ENCODE measurements at places on chromosomes 7 and 10.

GRCh38 chr10:132616170-132616995 is 78.8 kb downstream of the INPP5A start:
- peak; percentile 42 for DNase-seq

DNA sequence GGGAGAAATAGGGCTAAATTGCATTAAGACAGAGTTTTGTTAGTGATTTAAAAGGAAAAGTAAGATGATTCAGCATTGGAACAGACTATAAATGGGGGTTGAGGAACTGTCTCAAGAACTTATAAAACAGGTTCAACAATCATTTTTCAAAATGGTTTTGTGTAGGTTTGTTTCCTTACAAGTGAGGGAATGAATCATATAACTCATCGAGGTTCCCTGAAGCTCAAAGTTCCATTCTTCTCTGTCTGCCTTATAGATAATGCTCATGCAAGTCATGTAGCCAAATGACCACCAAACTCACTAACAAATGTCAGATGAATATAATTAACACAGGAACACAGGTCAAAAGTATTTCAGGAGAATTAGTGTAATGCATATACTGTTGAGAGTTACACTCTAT is 27.7 kb downstream of the ADAM22 start:
- DNase-seq = no peak

DNA sequence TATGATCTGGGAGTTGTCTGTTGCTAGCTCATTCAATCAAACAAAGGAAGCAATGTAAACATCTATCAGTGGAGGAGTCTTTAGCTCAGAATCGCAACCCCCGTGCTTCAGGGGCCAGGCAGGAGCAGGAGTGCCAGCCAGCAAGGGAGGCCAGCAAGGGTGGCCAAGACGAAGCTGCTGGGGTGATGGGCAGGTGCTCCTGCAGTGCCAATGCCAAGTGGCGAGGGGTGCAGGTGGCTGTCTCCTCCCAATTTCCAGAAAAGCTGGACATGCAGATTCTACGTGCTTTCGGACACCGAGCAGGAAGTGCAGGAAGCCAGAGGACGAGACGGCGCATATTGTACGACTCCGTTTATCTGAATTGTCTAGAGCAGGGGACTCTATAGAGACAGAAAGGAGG is 48.1 kb upstream of the EBF3 start:
- DNase-seq = no peak

DNA sequence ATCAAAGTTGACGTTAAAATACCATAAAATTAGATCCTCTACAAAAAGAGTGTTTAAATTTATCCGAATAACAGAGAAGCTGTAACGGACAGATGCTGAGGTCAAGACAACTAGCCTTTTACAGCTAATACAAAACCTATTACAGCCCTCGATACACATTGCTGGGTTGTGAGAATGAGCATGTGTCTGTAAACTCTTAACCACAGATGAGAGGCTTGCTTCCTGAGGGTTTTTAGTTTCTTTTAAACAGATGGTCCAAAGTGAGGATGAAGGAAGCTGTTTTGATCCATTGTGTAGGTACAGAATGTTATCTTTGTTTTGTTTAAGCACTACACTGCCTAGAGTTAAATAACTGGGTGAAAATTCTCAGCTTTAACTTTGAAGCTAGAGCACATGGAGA is 578.2 kb downstream of the PARD3 start:
- no peak for DNase-seq

DNA sequence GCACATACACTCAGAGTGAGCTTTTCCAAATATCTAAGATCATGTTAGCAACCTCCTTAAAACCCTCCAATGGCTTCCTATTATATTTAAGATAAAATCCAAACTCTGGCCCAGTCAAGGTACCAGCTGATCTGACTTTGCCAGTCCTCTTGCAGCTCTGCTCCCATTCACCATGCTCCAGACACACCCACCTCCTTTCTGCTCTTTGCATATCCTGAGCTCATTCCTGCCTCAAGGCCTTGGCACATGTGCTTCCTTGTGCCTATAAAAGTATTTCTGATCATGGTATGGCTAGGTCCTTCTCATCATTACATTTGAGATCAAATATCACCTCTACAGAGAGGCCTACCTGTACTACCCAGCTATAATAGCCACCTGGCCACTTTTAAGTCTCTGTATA is 27.5 kb downstream of the XPNPEP1 start:
- no peak for DNase-seq

- no peak for DNase-seq
Observed at GRCh38 chr10:51900180-51900579, 200.8 kb upstream of the CSTF2T start.

DNA sequence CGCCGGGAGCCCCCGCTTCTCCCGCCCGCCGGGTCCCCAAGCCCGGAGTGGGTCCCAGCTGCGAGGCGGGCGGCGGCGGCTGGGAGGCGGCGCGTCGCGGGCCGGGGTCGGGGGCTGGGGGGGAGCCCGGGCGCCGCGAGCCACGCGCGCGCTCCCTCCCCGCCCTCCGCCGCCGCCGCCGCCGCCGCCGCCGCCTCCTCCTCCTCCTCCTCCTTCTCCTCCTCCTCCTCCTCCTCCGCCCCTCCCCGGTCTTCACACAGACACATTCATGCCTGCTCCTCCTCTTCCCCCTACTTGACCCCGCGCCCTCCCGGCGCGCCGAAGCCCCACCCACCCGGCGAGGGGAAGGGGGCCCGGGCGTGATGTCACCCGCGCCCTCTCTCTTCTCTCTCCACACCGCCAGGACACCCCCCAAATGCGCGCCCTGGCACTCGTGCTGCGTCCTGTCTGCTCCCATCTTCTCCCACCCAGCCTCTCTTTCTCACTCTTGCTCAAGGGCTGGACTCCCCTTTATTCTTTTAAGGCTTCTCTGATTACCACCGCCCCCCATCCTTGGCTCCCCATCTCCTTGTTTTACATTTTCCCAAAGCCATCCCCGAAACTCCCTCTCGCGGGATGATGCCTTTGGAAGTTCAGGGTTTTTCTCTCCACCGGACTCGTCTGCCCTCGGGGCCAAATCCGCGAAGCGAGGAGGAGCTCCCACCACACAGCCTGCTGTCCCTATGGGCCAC is 967 bp upstream of the GLI3 start:
- no peak for DNase-seq

DNA sequence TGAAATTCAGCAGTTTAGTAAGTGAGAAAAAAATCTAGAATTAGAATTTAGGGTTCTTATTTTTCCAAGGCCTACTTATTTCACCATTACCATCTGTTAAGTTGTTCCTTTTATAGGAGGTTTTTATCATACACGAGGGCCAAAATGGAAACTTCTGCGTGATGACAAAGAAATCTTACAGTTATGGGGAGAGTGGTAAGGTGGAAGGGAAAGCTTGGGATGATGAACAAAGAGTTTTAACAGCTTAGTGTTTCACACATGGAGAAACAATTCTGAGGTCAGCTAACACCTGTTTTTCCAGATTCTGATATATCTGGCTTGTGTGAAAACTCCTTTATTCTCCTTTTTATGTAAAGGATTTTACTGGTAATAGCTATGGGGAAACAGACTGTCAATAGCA is 49.8 kb upstream of the SEMA3C start:
- no peak for DNase-seq

Measured in activated CD4-positive, alpha-beta T cell treated with anti-CD3 and anti-CD28 coated beads, Interleukin-2, amount 50 U/mL, for 1 hour (primary cell).